ENCODE measurements at places on chromosomes 4 and X.

DNA sequence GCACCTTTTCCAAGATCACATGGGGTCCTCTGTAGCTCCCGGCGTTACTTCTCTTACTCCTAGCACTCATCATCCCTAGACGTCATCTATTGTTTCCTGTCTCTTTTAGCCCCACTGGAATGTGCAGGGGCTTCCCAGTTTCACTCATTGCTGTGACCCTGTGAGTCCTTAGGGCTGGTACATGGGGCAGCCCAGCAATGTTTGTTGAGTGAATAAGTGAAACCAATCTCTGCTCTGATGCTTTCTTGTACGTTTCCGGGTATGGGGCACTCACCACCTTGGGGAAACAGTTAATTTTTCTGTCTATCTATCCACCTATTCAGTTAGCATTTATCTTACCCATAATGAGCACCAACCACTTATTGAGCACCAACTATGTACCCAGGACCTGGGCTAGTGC is 16.1 kb downstream of the MSX1 start:
- no peak for DNase-seq

GRCh38 chr4:157713342-157713741 is 459.5 kb downstream of the GASK1B start:
- DNase-seq, result no peak

- no peak for DNase-seq
Observed at GRCh38 chr4:89298155-89298554, 9.4 kb downstream of the GPRIN3 start.

DNA sequence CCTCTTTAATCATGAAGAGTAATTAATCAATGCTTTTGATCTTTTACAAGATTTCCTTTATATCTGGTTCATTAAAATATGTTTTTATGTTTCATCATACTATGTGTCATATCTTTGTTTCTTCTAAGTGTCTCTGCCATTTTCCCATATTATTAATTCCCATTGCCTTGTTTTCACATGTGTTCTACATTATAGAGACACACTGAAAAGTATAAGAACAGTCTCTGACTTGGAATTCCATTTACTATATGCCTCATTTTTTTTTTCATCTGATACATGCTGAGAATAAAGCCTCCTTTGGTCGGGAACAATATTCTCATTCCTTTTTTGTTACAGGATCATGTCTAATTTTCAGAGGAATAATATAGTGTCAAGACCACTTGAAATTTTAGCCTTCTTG is 4.3 kb downstream of the BANK1 start:
- no peak for DNase-seq

- no peak for DNase-seq
Observed at GRCh38 chr4:34039766-34040165, 2204.5 kb downstream of the ARAP2 start.

- no peak for DNase-seq
Observed at GRCh38 chr4:98110929-98111328, 32.3 kb downstream of the STPG2 start.

DNA sequence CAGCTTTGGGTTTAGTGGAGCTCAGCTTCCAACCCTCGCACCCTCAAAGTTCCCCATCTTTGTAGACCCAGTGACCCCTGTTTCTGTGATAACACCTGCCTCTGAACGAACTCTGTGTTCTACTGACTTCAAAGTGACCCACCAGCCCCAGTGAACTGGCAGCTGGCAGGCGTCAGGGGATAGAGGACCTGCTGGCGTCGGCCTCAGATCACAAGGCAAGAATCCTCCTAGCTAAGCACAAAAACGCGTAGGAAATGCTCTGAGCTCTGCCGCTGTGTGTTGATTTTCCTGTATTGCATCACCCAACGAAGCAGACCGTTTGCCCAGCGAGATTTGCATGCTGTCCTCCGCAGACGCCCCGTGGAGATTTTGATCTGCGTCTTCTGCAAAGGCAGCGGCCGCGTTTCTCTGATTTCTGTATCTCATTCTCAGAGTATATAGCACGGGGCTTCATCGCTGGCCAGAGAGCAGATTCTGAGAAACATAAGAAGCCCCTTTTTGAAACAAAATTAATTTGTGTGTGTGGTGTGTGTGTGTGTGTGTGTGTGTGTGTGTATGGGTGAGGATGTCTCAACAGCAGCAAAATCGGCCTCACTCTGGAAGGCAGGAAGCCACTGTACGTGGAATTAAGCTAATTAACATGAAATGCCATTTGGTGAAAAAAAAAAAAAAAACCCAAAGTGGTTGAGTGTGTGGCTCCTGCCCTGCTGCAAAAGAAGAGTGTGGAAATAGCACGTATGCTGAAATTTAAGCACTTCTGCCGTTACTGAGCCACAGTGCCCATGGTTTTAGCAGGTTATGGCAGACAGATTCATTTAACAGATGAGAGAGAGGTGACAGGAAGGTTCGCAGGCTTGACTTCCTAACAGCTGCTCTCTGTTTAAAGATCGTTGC is 29.2 kb upstream of the ASMTL start:
- DNase-seq, result no peak

DNA sequence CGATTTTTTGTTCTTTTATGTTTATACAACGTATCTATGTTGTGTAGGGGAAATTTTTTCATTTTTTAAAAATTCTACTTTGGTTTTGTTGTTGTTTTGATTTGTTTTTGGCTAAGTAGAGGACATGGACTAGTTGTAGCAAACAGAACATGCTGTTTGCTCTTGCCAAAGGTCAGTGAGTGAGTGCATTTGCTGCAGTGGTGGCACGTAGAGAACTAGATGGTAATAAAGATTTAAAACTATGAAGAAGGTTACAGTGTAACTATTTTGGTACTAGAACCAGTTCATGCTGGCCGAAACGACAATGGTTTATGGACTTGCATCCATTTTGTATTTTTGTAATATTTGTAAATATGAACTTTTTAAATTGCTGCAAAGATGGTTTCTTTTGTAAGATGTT is 1.9 kb upstream of the SCML1 start:
- no peak for DNase-seq

GRCh38 chr4:605702-606425 is 19.5 kb upstream of the PDE6B start:
- DNase-seq, result no peak

DNA sequence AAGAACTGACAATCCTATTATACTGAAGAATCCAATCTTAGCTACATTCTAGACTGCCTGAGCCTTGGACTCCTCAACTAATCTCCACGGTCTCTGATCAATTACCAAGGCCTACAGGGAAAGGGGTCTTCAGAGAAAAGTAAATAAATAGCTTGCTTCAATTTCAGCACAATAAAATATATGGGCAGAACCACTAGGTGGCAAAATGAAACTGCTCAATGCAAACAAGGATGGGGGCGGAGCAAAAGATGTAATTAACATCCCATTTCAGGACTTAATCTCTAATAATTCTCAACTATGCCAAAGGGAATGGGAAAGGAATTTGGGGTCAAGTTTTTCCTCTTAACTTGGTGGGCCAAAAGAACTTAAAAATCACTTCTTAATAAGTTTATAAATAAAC is 78.4 kb upstream of the MAP3K15 start:
- no peak for DNase-seq

DNA sequence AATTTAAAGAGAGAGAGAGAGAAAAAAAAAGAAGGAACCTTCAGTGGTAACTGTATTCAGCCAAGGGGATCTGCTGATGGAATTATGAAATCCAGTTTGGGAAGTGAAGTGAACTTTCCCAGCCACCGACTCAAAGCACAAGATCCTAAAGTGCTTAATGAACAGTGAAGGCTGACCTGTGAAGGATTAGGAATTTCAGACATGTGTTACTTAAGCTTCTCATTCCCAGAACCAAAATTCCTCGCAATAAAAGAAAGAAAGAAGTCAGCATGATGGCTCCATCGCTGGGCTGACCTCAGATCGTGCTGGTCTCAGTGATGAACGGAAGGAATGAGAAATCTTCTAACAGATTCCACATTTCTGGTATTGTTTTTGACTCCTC is 135.2 kb downstream of the ARSF start:
- no peak for DNase-seq

- DNase-seq, result no peak
Observed at GRCh38 chrX:140440876-140441275, 64.0 kb downstream of the SOX3 start.

DNA sequence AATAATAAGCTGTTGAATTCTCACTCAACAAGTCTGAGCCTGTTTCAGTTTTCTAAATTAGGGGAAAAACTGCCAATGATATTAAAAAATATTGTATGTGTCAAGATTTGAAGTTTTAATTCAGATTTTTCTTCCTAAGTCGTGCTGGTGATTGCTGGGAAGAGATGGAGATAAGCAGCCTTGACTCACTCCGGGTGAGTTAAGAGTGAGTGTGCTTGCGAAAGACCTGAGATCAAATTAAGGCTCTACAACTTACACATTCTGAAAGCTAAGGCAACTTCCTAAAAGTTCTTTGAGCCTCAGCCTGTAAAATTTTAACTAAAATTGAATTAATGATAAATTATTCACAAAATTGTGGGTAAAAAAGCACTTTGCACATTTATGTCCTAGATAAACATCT is 1441.2 kb downstream of the PCDH7 start:
- no peak for DNase-seq

- DNase-seq, result no peak
Observed at GRCh38 chr4:2881431-2881830, 37.8 kb downstream of the ADD1 start.

- no peak for DNase-seq
Observed at GRCh38 chr4:7651461-7651921, 216.8 kb upstream of the PSAPL1 start.

DNA sequence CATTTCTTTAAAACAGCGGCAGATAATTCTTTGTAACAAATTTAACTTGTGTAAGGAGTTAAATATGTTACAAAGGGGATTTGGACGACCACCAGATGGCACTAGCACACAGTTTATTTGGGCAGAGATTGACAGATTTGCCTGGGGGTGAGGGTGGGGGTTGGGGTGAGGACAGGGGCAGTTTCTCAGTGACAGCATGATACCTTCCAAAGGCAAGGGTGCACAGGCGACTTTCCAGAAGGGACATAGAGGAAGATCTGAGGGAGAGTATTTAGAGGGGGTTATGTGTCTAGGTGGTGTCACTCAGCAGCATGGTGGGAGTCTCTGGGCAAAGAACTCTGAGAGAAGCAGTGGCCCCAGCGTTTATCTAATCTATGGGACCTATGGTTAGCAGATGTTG is 9.6 kb upstream of the TMA16 start:
- DNase-seq, result peak; percentile 22

DNA sequence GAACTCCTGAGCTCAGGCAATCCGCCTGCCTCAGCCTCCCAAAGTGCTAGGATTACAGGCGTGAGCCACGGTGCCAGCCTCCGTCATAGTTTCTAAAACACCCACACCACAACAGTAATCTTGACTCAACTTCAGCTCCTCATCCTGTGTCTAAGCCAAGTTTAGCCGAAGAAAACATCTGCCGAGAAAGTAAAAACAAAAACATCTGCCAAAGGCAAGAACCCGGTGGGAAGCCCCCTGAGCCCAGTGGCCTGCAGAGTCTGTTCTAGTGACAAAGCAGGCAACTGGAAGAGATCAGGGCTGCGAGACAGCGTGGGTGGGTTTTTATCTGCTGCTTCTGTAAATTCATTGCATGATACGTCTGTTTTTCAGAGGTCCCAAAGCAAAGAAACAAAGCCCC is 26.6 kb upstream of the CD99 start:
- no peak for DNase-seq

DNA sequence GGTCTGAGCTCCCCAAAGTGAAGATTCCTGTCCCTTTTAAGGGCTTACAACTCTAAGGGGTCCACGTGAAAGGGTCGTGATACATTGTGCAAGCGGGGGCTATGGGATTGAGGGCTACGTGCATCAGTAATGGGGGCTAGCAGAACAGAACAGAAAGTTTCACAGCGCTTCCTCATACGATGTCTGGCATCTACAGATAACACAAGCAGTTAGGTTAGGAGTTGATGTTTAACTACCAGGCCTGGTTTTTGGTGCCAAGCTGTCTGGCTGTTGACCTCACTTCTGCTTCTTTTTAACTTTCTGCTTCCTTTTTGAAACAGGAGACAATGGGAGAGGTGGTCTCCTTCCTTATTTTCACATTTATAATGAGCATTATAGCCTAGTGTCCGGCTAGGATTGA is 368.6 kb upstream of the CXorf51A start:
- no peak for DNase-seq

DNA sequence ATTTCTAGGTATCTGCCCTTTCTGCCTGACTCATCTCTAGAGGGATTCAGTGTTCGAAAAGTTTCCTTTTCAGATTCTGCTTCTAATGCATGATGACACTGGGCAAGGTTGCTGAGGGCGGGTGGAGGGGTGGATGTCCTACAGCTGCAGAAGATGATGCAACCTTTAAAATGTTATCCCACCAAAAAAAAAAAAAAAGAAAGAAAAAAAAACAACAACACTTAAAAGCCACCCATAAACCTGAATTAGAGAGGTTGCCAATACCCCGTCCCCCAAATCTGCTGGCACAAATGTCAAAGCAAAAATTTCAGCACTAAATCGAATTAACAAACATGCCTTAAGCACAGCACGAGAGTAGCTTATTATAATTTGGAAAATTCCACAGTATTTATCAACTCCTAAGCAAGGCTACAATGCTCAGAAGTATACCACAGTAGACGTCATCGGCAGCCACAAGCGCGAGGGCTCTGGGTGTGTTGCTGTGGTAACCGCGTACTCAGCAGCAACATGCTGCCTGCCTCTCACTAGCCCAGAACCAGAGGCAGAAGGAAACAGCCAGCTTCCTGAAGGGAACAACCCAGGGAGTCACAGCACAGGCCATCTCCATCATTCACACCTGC is 167.5 kb upstream of the MAP3K15 start:
- DNase-seq, result peak; percentile 37

GRCh38 chrX:80648023-80648422 is 161.7 kb downstream of the BRWD3 start:
- DNase-seq, result no peak

DNA sequence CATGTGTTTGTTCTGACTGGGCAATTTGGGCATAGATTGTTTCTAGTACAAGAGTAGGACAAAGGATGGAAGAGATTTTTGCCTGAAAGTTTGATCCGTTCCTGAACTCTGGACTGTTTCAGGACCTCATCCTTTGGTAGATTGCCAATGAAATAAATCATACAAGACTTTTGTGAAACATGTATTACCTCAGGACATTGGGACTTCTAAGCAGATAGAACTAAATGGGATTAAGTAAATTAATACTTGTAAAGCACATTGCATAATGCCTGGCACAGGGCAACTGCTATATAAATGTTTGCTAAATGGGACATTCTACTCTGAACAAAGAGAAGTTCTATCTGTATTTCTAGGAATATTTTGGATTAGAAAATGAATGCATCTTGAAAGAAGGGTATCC is 164.8 kb upstream of the RPS6KA3 start:
- DNase-seq, result no peak

GRCh38 chrX:132443196-132444135 is 45.4 kb downstream of the MBNL3 start:
- no peak for DNase-seq

DNA sequence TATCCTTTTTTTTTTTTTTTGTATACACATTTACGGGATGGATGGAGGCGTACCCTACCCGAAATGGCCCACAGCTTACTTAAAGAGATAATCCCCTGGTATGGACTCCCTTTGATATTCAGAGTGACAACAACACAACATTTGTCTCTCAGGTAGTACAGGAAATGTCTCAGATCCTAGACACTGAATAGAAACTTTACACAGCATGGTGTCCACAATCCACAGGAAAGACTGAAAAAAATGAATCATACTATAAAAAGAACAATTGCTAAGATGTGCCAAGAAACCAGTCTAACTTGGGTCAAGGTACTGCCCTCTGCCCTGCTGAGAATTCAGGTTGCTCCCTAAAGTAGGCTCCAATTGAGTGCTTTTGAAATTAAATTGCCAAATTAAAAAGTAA is 100.8 kb upstream of the LANCL3 start:
- DNase-seq, result no peak

GRCh38 chr4:38634047-38634759 is 29.8 kb upstream of the KLF3 start:
- DNase-seq, result no peak

- DNase-seq, result no peak
Observed at GRCh38 chr4:109248322-109248900, 54.0 kb downstream of the COL25A1 start.

All from stimulated activated CD8-positive, alpha-beta memory T cell treated with anti-CD3 and anti-CD28 coated beads, Interleukin-7, amount 100 ng/mL, for 24 hours (primary cell).